ENCODE measurements at places on chromosomes 2 and 18.
A peak's percentile ranks its signal among the peaks of the same experiment; 100 is the strongest.

- no peak for DNase-seq
Measured at GRCh38 chr2:240306185-240306584, 129.3 kb upstream of the GPC1 start.

GRCh38 chr2:240395448-240395847, 40.0 kb upstream of the GPC1 start:
- no peak for DNase-seq

GRCh38 chr18:74264303-74265020, 27.3 kb downstream of the CYB5A start:
- no peak for DNase-seq

DNA sequence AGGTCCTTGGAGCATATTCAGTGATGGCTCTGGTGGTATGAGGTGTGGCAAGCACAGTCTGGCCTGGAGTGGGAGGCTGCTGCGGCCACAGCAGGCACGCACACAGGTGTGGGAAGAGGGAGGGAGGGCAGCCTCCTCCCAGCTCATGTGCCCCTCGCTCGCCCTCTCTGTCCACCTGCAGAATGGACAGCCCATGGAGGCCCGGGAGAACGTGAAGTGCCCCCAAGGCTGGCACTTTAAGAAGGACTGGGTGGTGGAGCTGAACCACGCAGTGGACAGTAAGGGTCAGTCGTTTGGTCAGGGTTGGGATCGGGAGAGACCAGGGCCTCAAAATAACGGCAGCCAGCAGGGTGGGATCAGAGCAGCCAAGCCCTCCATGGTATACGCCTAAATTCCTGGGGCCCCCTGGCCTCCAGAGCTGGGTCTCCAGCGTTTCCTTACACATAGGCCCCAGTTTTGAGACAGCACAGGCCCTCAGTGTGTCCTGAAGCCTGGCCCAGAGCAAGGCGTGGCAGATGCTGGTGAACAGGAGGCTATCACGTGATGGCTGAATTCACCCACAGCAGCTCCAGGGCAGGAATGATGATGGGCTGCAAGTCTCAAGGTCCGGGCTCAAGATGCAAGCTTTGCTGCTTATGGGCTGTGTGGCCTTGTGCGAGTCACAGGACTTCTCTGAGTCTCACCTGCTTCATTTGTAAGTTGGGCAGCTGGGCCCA, 47.9 kb downstream of the FER1L5 start:
- no peak for DNase-seq

- DNase-seq, result no peak
Measured at GRCh38 chr2:23475473-23475872, 90.5 kb downstream of the KLHL29 start.

DNA sequence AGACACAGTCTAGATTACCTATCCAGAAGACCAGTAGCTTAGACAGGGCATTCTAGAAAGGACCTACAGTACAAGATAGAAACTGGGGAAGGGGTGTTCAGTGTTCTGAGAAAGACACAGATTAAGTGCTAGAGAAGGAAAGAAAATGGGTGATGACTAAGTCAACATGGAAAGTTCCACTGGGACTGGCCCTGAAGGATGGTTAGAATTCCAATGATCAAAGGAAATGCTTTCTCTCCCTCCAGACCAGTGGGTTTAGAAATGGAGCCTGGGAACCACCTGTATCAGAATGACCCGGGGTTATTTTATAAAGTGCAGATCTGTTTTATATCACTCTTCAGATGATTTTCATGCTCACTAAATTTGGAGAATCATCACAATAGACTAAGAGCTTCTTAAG, 5.8 kb upstream of the COLEC12 start:
- no peak for DNase-seq

DNA sequence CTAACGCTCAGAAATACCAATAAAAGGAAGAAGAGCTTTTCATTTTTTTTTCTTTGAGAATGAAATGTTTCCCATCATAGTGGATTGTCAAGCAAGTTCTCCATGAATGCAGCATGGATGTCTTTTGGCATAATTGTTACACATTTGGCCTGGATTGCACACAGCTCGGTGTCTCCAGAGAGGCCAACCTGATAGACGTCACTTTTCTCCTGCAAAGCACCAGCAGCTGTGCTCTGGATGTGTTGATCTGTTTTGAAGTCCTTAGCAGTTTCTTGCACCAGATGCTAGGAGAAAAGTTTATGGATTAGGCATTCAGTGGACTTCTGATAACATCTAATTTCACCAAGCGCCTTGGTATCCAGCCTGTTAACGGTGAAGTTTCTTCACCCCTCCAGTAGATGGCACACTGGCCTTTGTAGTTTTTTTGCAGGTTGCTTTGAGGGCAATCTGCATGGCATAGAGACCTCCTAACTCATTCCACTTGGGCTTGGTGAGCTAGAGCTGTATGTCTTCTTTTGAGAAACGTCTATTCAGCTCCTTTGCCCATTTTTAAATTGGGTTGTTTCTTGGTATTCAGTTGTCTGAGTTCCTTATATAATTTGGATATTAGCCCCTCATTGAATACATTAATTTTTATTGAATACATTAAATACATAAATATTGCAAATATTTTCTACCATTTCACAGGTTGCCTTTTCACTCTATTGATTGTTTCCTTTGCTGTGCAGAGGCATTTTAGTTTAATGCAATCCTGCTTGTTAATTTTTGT, 59.7 kb downstream of the PTH2R start:
- peak; percentile 14 for DNase-seq

DNA sequence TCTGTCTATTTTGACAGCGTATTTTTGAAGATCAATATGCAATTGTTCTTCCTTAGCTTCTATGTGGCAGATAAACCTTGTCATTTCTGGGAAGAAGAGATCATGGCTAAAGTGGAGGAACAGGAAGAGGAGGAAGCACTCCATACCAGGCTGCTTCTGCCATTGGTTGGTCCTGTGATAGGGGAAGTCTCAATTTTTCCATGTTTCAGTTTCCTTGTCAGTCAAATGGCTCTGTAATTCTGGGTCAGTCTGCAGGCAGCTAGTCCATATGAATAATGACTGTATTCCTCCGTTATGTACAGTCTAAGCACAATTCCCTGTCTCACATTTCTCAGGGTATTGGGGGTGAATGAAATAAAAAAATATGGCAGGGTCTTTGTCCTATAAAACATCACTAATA, 277.6 kb upstream of the CXCR4 start:
- DNase-seq, result no peak

DNA sequence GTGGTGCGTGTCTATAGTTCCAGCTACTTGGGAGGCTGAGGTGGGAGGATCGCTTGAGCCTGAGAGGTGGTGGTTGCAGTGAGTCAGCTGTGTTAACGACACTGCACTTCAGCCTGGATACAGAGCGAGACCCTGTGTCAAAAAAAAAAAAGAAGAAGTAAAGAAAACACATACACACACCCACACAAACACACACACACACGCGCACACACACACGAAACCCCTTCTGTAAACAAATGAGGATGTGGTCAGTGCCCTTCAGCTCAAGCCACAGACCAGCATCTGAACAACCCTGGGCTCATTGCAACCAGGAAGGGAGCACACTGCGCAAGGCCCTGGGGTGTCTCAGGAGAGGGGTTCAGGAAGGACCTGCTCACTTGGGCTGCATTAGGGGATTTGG, 47.9 kb upstream of the KCNF1 start:
- peak; percentile 47 for DNase-seq

- no peak for DNase-seq
Measured at GRCh38 chr2:225182126-225182525, 139.9 kb upstream of the DOCK10 start.
